ENCODE measurements at places on chromosomes 1 and 21.

- no peak for DNase-seq
Observed at GRCh38 chr21:29430576-29430975, 131.9 kb downstream of the BACH1 start.

GRCh38 chr1:168135921-168136708, 615 bp downstream of the GPR161 start:
- DNase-seq: no peak

DNA sequence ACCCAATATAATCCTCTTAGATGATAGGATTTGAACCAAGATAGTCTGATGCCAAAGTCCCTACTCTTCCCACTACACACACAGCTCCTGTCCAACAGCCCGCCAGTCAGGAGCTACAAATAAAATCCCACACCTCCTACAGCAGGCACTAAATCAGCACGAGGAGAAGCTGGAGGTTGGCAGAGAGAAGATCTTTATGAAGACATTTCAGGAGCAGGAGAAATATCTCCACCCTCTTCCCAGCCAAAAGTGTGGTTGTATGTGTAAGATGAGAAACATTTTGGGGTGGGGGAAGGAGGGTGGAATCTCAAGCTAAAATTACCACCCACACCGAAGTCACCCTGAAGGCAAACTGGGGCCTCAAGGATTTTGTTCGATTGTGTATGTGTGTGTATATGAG, 54.5 kb downstream of the PLXNA2 start:
- no peak for DNase-seq

- peak; percentile 54 for DNase-seq
Observed at GRCh38 chr21:14383596-14384180, 742 bp upstream of the HSPA13 start.

GRCh38 chr1:212916481-212917133, 33.7 kb upstream of the VASH2 start:
- DNase-seq: peak; percentile 29

DNA sequence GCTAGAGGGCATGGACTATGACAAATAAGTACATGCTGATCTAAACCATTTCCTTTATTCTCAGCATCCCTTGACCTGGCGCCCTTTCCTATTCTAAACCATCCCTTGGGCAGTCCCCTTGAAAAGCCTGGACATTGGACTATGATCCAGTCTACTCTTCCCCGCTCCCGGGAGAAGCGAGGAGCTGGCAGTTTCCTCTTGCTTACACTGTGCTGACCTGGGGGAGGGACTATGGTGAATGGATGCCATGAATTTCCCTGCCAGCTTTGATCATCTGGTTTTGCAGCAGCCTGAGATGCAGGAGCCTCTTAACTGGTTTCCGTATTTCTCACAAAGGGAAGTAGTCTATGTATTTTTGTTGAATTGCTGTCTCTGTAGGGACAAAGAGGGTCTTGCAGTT, 121.7 kb downstream of the KIF26B start:
- DNase-seq: no peak

DNA sequence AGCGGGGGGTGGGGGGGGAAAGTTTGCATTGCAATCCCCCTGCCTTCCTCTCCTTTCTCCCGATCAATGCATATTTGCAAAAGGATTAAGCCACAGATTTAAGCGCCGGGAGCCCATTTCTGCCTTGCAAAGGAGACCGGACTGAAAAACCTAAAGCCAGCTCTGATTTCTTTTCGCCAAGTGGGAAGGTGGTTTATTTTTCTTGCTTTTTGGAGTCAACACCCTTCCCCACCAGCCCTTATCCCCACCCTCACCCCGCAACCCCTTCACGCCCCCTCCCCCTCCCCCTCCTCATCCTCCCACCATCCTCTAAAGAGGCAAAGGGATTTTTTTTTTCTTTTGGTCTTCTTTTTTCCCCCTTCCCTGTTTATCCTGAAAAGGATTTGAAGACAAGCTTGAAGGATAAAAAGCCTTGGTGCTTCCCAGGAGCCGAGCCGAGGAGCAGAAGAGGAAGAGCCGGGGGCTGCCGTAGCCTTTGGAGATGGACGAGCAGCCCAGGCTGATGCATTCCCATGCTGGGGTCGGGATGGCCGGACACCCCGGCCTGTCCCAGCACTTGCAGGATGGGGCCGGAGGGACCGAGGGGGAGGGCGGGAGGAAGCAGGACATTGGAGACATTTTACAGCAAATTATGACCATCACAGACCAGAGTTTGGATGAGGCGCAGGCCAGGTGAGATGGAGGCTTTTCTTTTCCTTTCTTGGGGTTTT, 513 bp downstream of the PBX1 start:
- no peak for DNase-seq

DNA sequence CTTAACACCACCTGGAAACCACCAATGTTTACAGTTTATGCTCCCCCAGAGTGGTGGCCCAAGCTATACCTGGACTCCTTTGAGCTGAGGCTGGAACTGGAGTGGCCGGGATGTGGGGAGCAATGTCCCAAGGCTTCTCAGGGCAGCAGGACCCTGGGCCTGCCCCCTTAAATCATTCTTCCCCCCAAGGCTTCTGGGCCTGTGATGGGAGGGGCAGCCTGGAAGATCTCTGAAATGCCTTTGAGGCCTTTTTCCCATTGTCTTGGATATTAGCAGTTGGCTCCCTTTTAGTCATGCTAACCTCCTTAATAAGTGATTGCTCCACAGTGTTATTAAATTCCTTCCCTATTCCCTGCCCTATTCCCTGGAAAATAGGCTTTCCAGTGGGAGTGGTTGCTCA, 185.8 kb downstream of the HS2ST1 start:
- no peak for DNase-seq

DNA sequence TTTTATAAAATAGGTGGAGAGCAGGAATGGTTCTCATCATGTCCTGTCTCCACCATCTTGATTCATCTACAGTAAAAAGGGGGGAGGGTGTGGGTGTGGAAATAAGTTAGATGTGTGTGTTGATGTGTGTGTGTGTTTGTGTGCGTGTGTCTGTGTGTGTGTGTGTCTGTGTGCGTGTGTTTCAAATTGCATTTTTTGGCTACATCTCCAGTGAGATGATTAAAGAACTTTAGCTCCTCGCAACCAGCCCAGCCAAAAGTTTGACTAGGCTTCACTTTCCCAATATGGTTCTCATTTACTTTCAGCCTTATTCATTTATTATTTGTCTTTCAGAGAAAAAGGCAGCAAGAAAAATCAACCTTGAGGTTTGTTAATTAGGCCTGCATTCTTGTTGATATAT, 14.7 kb upstream of the HAO2 start:
- no peak for DNase-seq
